ENCODE measurements at places on chromosomes 6 and 20.

GRCh38 chr20:24787621-24788020 is 161.4 kb upstream of the CST7 start:
- no peak for DNase-seq

DNA sequence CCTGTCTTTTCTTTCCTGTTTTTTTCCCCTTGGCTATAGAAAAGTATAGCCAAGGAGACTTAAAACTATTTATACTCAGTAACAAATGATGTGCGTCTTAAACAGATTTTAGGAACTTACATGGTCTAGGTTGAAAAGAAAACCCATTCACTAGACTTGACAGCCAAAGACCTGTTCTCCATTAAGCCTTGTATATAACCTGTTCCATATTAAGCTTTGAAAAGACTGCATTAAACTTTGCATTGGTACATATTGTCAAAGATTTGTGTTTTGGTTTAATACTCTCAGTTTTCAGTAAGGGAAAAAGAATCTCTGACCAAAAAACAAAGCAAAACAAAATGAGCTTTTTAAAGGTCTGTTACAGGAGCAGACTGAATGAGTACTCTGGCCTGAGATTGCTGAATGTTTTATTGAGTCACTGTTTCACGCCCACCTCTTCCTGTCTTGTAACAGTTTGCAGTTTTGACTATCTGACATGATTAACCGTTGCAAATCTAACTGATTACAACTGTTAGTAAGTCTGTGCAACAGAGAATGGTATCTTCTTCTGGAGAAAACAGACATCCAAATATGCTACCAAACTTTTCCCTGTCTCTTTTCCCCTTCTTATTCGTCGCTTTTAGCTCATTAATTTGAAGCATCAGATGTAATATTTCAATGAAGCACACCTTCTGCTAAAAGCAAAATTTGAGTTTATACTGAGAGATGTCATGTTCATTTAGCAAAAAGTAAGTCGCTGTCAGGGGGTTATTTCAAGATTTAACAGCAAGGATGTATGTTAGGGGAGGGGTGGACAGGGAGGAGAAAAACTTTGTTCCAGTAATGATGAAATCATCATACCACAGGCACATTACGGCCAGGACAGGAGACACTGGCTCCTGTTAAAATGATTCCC is 59.1 kb upstream of the SUPT3H start:
- no peak for DNase-seq

DNA sequence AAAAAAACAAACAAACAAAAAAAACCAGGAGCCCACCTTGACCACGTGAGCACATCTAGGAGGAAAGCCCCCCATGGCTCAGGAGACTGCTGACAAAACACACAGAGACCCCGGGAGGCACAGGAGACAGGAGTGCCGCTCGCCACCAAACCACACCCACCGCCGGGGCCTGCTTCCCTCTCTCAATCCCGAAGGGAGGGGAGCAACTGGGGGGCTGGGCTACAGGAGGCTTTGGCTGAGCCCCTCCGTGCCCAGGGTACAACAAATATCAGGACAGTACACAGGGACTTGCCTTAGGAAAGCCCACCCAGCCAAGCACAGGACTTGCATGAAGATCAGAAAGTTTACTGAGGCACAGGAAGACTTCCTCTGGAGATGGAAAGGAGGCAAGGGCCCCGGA is 102.5 kb downstream of the TAF4 start:
- no peak for DNase-seq

- DNase-seq: no peak
Observed at GRCh38 chr6:18495236-18495635, 108.1 kb downstream of the RNF144B start.

GRCh38 chr6:52877168-52877567 is 32.3 kb downstream of the GSTA3 start:
- DNase-seq: no peak

- DNase-seq: no peak
Observed at GRCh38 chr6:90291565-90291964, 5.1 kb downstream of the BACH2 start.

GRCh38 chr6:6176586-6177228 is 143.8 kb downstream of the F13A1 start:
- no peak for DNase-seq

GRCh38 chr6:153183925-153184324 is 52.8 kb upstream of the RGS17 start:
- DNase-seq: no peak

DNA sequence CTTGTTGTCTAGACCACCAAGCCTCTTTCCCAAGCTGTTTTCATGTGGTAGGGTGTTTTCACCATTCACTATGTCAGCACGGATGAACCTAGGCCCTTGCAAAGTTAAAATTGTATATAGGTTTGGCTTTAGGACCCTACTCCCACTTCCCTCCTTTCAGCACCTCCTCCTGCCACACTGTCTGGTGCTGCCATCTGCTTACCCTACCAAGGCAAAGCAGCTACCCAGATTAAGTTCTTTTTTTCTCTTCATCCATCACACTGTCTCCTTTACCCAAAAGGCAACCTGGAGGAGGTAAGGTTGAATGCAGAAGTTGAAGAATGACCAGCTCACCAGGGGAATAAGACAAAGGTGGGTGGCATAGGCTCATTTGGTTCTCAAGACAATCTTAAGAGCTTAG is 184.0 kb downstream of the CDC5L start:
- DNase-seq: no peak

DNA sequence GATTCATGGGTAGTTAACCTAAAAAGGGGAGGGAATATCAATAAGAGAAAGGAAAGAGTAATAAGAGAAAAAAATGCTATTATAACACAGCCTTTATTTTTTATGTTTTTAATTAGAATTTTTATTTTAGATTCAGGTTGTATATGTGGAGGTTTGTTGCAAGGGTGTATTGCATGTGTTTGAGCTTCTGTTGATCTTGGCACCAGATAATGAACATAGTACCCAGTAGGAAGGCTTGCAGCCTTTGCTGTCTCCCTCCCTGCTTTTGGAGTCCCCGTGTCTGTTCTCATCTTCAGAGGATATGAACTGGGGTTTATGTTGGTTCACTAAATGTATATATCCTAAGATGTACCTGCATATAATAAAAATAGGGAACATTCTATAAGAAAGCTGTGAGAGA is 250.0 kb downstream of the UST start:
- DNase-seq: no peak

- peak; percentile 73 for DNase-seq
Observed at GRCh38 chr6:165987483-165988301, 180.0 kb downstream of the TBXT start.

- DNase-seq: no peak
Observed at GRCh38 chr6:41536795-41537758, 9.1 kb upstream of the FOXP4 start.

- DNase-seq: no peak
Observed at GRCh38 chr20:7358670-7359069, 581.6 kb downstream of the HAO1 start.

GRCh38 chr20:48684501-48685041 is 143.2 kb downstream of the PREX1 start:
- DNase-seq: no peak

- DNase-seq: no peak
Observed at GRCh38 chr6:107495971-107496370, 6.1 kb downstream of the SOBP start.

GRCh38 chr6:110337486-110337885 is 20.7 kb downstream of the METTL24 start:
- DNase-seq: no peak

GRCh38 chr6:111207141-111207858 is 120.0 kb downstream of the SLC16A10 start:
- no peak for DNase-seq

DNA sequence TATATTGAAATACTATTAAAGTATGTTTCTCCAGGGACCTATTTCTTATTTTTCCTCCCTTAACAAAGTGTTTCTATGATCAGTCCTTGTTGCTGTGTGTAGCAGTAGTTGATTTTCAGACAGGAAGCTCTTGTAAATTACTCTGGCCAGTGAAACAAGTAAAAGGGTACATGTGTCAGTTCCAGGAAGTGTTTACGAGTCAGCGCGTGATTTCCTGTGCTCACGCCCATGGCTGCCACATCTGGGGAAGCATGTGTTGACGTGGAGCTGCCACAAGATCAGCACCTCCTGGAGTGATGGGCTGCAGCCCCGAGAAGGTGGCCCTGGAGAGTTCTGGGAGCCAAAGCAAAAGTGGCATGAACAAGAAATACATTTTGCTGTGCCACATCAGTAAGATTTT is 38.6 kb upstream of the GGTLC1 start:
- DNase-seq: peak; percentile 77

DNA sequence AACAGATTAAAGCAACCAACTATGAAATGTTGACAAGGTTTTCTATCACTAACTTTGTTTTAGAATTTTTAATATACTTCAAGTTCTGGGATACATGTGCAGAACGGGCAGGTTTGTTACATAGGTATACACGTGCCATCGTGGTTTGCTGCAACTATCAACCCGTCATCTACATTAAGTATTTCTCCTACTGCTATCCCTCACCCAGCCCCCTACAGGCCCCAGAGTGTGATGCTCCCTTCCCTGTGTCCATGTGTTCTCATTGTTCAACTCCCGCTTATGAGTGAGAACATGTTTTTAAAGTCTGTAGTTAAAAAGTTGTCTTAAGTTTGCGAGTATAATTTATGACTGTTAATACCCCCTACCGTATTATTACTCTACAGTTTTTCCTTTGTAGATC is 844.3 kb upstream of the MANEA start:
- no peak for DNase-seq

- no peak for DNase-seq
Observed at GRCh38 chr6:134503585-134504281, 185.8 kb upstream of the SGK1 start.

GRCh38 chr6:5427586-5427985 is 166.3 kb downstream of the FARS2 start:
- DNase-seq: no peak

GRCh38 chr6:106188104-106188794 is 102.1 kb downstream of the PRDM1 start:
- no peak for DNase-seq

GRCh38 chr6:41784581-41785171 is 2.8 kb upstream of the TOMM6 start:
- DNase-seq: no peak

- DNase-seq: no peak
Observed at GRCh38 chr20:45649312-45649863, 18.3 kb upstream of the WFDC9 start.

DNA sequence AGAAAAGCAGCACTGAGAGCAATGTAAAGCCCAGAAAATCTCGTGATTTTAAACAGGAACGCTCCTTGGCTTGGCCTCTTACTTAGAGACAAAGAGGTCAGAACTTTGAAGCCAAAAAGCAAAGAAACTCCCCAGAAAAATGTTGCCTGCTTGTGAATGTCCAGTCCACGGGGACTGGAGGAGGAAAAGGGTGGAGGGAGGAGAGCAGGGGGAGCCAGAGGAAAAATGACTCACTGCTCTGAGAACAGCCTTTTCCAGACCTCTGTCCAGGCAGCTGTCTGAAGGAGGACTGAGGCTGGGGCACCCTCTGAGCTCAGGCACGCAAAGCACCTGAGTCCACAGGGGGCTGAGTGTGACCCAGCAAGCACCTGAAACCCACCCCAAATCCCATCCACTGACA is 64.7 kb downstream of the TRAM2 start:
- peak; percentile 72 for DNase-seq

DNA sequence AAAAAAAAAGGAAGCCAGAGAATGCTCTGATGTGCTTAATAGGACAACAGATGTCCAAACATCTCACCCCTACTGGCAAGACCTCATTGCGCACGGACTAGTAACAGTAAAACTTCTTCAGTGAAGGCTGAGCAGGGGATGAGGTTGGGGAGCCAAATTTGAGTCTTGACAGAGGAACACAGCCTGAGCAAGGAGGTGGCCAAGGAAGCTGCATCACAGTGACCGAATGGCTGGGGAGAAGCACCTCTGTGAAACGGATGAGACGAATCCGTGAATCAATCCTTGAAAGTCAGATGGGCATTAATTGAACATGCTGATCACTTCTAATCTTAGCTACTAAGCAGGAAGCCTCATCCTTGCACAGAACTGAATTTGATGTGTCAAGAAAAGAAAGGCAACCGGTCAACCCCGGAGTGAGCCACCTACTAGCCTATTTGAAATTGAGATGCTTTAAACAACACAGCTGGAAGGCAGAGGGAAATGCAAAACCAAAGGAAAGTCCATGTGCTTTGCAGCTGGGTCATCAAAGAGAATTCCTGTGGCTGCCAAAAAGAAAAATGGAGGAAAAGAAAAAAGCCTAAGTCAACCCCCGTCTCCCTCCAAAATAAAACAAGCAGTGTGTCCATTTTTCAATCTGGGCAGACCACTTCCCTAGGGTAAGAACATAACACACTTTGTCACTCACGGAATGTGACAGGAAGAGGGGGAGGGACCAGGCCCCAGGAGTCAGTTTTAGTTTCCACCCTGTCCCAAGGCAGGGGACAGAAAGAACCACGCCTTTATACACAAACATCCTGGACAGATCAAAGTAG is 29.5 kb downstream of the PXDC1 start:
- no peak for DNase-seq

- no peak for DNase-seq
Observed at GRCh38 chr6:134340179-134340975, 22.5 kb upstream of the SGK1 start.

GRCh38 chr20:34011275-34011674 is 17.6 kb downstream of the RALY start:
- no peak for DNase-seq

DNA sequence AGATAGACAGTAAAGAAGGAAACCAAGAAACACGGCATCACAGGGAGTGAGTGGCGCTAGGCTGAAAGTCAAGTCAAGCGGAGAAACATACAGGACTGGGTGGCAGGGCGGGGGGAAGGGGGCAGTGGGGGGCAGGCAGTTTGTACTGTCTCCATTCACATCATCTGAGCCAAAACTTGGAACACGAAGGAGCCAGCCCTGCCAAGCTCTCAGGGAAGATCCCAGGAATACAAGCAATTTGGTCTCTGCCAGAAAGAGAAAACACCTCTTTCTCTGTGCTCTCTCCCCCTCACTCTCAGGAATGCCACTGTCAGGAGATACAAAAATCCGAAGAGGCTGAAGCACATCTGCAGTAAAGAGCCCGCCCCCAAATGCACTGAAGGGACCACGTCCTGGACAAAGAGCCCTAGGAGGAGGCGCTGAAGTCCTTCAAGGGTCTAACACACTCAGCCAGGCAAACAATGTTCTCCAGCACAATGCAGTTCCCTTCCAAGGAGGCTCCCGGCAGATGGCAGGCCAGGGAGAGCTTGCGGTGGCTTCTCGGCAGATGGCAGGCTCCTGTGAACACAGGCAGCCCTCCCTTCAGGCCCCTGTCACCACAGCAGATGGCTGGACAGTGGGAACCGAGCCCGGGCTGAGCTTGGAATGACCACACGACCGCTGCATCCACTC is 90.0 kb downstream of the ATP9A start:
- no peak for DNase-seq

GRCh38 chr6:118277631-118278030 is 270.5 kb upstream of the PLN start:
- no peak for DNase-seq

DNA sequence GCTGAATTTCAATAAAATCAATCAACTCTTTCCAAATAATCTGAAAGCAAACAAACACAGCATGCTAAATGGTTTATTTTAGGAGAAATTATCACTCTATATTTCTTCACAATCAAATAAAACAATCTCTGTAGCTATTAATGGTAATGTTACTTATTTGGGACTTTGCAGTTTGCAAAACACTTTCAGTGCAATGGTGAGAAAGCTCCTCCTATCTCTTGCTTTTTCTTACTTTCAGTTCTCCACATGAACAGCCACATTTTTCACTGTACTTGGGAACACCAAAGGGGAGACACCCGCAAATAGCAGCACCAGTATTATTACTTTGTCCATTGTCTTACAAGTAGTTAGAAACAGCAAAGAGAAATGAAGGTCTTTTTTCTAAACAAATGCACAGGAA is 92.4 kb downstream of the DST start:
- DNase-seq: no peak

- DNase-seq: no peak
Observed at GRCh38 chr20:23668477-23668951, 20.3 kb downstream of the CST4 start.

All from sciatic nerve (tissue), 2 donors.